ENCODE measurements at places on chromosomes 6 and 20.

GRCh38 chr6:91505199-91505598, 918.3 kb upstream of the MAP3K7 start:
- DNase-seq = no peak

- peak; percentile 4 for DNase-seq
Observed at GRCh38 chr20:21808863-21809664, 103.6 kb downstream of the PAX1 start.

DNA sequence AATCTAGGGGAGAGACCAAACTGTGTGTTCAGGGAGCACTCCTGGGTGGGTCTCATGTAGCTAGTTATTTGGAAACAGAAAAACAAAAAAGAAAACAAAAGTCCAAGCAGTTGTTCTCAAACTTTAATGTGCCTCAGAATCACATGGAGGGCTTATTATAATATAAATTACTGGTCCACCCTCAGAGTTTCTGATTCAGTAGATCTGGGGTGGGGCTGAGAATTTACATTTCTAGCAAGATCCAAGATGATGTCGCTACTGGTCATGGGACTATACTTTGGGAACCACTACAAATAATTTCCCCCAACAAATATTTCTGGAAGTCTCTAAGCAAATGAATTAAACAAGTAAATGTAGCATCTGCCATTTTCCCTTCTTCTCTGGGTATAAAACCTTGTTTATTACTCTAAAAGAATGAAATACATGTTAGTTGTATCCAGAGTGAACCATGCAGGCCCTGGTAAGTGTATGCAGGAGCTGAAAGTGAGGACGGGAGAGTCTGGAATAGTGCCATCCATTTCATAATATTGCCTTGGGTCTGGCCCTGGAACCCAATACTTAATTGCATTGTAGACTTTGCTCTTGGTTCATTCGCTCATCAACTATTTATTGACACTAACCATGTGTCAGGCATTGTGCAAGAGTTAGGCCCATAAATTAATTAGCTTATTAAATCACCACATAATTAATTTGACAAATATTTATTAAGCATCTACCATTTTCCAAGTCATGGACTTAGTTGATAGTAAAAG, 490.8 kb downstream of the EPM2A start:
- DNase-seq = no peak

DNA sequence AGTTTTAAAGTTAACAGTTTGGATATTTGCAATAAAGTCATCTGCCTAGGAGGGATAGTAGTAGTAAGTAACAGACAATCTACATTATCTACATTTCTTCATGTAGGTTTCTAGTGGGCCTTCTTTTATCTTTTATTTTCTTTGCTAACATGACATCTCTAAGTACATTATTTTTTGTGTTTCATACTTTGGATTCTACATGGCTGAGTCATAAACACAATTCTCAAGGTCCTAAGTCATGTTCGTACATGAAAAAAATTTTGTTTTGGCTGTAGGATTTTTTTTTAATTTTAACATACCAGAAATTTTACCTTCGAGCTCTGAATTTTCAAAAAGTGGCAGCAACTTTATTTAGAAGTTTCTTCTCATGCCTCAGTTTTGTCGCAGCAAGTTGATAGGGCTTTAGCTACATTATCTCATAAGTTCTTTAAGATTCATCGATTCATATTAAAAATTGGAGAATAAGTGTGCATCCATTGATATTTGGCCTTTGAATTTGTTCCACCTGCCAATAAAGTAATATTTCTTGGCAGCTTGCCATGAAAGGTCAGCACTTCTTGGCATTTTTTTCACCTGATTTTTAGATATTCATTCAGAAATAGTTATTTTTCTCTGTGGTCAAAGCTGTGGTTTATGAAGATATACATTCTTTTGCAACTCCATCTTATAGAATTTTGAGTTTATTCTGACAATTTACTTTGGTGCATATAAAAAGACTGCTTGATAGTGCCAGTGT, 146.2 kb downstream of the GRIK2 start:
- DNase-seq = no peak

GRCh38 chr6:6483733-6484132, 104.8 kb upstream of the LY86 start:
- DNase-seq = no peak

DNA sequence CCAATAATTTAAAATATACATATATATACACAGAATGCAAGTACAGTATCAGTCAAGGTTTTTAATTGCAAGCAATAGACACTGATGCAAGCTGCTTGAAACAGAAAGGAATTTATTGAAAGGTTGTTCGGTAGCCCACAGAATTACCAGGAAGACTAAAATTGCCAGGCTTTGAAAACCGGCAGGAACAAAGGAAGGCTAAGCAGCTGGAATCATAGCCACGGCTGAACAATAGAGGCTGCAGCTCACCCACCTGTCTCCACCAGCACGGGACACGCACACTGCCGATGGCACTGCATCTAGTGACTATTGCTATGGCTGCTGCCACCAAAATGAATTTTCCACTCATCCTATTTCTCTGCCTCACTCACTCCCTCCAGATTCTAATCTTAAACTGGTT, 22.0 kb upstream of the L3MBTL3 start:
- DNase-seq = no peak

DNA sequence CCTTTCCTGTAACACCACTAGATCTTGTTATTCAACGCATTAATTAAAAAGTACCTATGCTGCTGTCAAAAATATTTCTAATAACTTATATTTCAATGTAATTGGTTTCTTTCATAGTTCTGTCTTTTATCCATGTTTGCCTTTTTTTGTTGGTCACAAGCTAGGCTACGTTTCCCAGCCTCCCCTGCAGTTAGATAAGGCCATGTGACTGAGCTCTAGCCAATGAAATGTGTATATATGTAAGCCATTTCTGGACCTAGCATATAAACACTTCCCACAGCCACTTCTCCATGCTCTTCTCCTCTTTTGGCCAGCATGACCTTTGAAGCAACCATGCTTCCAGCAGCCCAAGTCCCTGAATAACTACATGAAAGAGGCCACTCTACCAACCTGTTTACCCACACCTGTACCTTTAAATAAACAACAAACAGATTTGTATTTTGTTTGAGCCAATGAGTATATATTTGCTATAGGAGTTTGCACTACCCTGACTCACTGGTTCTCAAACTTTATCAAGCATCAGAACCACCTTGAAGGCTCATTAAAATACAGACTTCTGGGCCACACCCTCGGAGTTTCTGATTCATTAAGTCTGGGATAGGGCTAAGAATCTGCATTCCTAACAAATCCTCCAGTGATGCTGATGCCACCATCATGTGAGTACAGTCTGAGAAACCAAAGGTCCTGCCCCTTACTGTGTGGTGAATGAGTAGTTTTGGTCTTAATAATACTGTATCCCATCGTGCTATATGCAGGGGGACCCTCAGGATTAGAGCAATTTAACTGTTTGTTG, 45.6 kb upstream of the BEND6 start:
- DNase-seq = no peak
